ENCODE measurements at places on chromosomes 12 and 14. TPM values are rescaled to one million over a fixed set of nuclear protein-coding genes. Genes with fewer than 3 reads are reported as not detected.
A peak's percentile ranks its signal among the peaks of the same experiment; 100 is the strongest.

Gene PYGL
- 49.0 TPM for total RNA-seq

GRCh38 chr12:121806546-121807423 lies 3.0 kb downstream of the SETD1B start:
- no peak for DNase-seq

Gene MMP19
- 26.4 TPM for total RNA-seq

DNA sequence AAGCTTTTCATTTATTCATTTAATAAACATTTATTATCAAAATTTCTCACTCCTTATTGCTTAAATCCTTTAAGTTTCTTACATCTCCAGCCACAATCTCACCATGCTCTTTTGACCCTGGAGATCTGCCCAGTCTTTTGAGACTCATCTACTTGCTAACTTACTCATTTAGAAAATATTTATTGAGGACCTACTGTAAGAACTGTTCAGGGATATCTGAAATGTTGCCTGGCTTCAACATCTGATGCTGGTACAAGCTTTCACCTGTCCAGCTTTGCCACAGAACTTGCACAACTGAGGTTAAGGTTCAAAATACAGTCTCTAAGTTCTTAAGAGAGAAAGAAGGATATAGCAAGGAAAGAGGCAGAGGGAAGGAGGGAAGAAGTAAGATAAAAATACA lies 17.5 kb upstream of the GXYLT1 start:
- no peak for DNase-seq

- DNase-seq, result no peak
These were observed 4.4 kb downstream of the WNT1 start for GRCh38 chr12:48982397-48983080.

Gene INSM2
- total RNA-seq, result not detected

DNA sequence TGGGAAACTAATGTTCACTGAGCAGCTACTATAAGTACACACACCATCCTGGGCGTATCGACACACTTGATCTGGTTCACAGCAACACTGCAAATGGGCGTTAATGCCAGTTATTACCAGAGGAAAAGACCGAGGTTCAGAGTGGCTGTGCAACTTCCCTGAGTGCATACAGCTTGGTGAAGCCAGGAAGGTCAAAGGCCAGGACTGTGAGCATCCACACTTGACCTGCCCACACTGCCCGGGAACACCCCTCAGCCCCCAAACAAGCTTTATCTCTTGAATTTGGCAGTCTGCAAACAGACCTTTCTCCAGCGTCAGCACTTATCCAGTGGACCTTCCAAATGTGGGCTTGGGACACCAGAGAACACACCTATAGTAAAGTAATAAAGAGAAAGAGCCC lies 312.6 kb downstream of the BCL11B start:
- no peak for DNase-seq

DNA sequence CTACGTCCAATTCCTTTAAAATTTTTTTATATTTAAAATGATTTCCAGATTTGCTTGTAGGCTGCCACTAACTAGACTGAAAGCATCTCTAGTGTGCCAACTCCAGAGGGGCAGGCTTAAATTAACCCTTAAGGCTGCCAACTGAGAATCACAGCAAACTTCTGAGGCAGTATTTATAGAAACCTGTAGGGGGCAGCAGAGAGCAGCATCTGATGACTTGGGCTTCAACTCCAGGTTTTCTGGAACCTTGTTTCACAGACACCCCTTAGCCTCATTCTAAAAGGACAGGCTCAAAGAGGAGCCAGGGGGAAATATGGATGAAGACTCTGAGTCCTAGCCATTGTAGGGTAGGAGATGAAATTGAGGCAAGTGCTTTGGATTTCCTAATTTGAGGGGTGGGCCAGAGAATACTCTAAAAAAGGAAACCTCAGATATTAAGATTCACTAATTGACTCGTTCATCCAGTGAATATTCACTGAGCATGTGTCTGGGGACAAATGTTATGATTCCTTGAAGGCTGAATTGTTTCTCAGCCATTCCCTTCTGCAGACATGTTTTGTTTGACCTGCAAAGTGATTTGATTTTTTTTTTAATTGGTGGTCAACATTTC lies 63.3 kb upstream of the HSPB8 start:
- no peak for DNase-seq

GRCh38 chr12:29253906-29254625 lies 105.0 kb downstream of the FAR2 start:
- DNase-seq, result no peak

DNA sequence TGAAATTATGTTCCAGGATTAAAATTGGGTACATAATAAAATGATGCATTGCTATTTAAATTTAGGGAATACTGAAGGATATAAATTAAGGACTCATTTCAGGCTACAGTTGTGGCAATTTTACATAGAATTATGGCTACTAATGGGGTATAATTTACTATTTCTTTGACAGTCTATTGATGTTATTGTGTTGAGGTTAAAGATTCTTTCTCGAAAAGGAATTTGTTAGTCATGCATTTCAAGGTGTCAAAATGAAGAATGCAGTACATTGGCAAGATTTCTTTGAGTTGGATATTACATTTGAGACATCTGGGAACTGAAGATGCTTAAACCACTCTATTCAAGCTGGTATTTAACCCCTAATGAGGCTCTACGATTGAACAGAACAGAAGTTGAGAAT lies 28.3 kb downstream of the SLC5A8 start:
- no peak for DNase-seq

GRCh38 chr14:36362648-36363047 lies 42.2 kb upstream of the MBIP start:
- DNase-seq, result no peak

Gene SDSL
- 3.8 TPM for total RNA-seq

- DNase-seq, result peak; percentile 59
These were observed 8.6 kb downstream of the PGF start for GRCh38 chr14:74946659-74947281.

GRCh38 chr12:11854011-11854499 lies 204.6 kb downstream of the ETV6 start:
- no peak for DNase-seq

Gene IL23A
- not detected for total RNA-seq

DNA sequence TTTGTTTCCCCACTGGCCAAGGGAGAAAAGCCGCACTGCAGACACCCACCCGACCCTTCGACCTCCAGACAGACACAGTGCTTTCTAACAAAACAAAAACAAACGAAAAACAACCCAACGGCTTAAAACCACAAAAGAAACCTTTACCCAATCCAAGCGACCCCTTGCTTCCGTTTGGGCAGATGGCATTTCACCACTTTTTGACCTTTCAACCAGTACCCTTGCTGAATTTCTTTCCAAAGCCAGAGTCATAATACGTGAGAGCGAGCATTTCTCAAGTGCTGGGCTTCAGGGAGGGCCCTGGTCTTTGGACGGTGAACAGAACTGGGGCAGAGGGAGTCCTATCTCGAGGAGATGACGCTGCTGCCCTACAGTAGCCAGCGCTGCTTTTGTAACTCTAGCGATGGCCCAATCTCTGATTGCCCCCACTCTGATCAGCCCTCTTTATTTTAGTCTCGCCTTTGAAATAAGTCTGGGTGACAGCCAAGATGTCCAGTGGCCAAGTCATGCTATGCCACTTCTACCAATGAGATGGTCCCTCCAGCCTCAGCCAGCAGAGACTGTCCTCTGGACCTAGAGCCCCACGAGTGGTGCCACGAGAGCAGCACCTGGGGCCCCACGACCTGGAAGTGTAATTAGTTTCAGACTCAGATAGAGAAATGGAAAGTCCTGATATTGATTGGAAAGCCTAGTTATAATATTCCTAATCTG lies 21.9 kb upstream of the ADIPOR2 start:
- no peak for DNase-seq

Gene DLK1
- total RNA-seq, result not detected

- DNase-seq, result no peak
These were observed 214.8 kb downstream of the RERGL start for GRCh38 chr12:17875230-17875629.

DNA sequence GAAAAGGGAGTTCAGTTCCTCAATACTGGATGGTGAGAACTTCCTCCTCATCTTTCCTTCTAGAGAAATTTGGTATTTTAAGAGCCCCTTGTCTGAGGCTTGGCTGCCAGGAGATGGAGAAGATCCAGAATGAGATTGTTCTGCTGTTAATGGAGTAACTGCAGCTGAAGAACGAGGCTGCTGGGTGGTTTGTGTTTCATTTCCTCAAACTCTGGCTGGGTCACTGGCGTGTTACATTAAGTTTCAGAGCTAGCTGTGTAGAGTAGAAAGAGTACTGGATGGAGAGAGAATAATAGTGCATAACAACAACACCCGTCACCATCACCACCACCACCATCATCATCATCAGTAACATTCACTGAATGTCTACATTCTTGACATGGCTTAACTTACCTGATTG lies 325.0 kb upstream of the TBX3 start:
- DNase-seq, result no peak

GRCh38 chr12:109605016-109605415 lies 31.4 kb downstream of the MVK start:
- no peak for DNase-seq
